ENCODE measurements at places on chromosomes 4 and X.

GRCh38 chr4:142044271-142044670 lies 407.9 kb downstream of the IL15 start:
- DNase-seq = no peak

DNA sequence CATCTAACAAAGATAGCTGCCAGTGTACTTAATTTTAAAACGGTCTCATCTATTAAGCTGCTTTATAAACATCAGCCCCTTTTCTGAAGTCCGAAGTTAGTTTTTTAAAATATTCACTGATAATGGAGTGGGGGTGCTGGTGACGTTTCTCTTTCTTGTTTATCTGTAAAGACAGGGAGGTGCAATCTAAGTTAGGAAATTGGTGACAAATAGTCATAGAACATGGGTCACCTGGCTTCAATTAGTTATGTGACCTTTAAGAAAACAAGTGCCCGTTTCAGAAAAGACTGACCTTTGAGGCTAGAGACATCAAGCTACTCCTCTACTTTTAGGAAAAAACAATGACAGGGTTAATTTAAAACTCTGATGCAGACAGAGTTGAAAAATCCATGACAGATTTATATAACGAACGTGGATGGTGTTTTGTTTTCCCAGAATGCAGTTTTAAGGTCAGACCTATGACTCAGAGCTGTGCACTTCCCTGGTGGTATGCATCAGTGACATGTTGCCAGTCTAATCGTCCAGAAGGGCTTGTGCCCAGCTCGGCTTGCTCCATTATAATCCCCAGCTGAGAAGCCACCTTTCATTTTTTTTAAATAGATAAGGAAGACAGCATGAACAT lies 38.2 kb downstream of the FHL1 start:
- no peak for DNase-seq

DNA sequence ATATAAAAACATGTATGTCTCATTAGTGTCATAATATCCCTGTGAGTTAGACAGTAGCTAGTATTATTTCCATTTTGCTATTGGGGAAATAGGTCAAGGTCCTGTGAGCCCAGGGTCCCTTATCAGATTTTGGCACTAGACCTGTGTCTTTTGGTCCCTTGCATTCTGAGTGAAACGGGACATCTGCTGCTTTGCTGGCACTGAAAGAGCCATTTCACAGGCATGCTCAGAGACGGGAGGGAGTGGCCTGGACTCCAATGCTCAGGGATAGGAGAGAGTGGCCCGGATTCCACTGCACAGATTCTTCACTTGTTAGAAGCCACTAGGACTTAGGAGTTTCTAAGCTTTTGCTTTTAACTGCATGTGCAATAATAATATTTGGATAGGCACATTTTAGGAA lies 177.2 kb downstream of the TSPAN5 start:
- no peak for DNase-seq

DNA sequence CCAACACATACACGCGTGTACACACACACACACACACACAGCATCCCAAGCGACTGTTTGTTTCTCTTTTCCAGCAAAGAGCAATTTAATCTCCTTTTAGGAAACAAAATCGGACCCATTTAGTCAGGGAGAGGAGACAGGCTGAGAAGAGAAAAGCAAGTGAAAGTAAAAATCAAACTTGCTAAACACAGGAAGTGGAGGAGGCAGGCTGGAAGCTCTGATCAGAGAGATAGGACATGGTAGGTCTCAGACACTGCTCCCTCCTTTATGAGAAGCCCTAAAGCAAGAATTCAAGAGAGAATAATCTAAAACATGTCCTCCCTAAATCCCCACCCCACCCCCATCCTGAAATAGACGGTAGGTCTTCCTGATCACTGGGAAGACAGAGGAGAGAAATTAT lies 62.3 kb downstream of the GPC3 start:
- DNase-seq = no peak

DNA sequence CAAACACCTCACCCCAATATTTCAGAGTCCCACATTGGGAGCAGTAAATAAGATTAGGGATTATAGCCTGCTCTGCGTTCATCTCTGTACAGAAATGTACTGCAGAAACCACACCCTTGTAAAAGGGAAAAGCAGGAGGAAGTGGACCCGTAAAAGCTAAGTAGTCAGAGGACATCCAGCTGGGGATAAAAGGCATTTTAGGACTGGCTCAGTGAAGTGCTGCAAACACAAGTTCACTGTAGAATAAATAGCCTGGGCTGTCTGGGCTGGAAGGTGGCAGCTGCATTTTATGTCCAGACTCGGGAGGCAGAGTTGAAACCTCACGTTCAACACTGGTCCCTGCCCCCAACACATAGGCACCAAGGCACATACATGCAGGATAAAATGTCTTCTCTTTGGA lies 178.7 kb upstream of the FAT1 start:
- no peak for DNase-seq

- no peak for DNase-seq
Measured at GRCh38 chr4:163300445-163300844, 32.0 kb downstream of the NPY1R start.

DNA sequence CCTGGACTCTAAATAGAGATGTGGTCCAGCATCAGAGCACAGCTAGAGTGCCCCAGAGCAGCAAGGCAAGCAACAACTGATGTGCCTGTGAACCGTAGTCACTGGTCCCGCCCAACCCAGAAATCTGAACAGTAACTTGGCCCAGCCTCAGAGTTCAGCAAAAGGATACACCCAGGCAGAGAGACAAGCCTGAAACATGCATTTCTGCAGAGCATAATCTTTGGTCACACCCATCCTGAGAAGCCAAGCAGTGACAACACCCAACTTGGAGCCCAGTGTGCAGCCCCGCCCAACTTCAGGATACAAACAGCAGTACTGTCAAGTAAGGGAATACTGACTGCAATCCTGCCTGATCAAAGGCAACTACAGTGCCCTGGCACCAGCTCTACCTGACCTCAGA lies 78.9 kb downstream of the CCDC160 start:
- DNase-seq = no peak

DNA sequence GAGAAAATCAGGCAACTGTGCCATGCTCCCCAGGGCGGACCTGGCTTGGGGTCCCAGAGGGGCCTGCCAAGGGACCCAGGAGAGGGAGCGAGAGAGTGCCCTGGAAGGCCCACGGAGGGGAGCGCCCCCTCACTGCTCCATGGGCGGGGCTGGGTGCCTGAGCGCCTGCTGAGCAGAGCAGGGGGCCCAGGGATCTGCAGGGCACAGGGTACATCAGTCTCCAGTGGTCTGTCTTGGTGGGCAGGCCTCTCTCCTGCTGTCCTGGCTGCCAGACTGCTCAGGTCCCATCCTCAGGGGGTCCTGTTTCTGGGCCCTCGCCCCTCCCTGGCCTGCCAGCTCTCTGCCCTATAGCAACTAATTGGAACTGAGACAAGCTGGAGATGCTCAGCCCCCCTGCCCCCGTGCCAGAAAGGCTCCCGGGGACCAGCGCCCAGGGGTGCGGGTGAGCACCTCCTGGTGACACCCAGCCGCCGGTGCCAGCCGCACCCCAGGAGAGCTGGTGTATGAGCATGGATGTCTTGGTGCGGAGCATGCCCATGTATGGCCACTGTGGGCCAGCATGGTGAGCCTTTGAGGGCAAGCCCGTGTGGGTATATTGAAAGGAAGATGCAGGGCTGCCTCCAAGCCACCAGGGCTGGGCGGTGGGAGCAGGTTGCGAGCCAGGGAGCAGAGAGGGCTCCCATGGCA lies 1.3 kb downstream of the BGN start:
- no peak for DNase-seq

DNA sequence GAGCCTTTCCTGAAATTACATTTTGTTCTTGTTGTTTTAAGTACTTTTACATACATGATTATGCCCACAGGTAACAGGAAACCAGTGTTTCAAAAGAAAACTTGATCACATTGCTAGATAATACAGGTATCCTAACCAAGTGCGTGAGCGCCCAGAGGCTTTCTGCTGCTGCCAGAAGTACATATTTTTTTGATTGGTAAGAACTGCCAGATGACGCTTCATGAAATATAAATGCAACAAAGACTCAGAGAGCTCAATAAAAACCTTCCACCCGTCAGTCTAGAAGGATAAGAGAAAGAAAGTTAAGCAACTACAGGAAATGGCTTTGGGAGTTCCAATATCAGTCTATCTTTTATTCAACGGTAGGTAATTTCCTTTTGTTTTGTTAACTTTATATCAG lies at the start of gene EPGN:
EPGN (plus strand) TSS at position 256 of the 400 bp plus-strand sequence; CDS start at position 320, 64 bp downstream.
- no peak for DNase-seq
